ENCODE measurements at places on chromosomes 3 and 15.

DNA sequence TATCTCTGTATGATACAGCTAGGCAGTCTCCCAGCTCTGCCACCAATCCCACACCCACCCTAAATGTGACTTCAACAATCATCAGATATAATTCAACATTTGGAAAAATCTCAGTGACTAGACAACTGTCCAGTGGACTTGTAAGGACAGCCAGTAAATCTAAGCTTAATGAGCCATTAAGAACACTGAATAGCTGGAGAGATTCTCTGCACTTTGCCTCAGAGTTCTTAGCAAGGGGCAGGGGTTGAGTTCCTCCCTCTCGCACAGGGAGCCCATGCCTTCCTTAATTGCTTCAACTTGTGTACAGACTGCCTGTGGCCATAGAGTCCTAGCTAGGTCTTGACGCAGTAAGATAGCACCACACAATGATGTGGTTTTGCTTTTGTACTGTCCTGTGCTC is 15.6 kb downstream of the MEX3B start:
- DNase-seq, result no peak

DNA sequence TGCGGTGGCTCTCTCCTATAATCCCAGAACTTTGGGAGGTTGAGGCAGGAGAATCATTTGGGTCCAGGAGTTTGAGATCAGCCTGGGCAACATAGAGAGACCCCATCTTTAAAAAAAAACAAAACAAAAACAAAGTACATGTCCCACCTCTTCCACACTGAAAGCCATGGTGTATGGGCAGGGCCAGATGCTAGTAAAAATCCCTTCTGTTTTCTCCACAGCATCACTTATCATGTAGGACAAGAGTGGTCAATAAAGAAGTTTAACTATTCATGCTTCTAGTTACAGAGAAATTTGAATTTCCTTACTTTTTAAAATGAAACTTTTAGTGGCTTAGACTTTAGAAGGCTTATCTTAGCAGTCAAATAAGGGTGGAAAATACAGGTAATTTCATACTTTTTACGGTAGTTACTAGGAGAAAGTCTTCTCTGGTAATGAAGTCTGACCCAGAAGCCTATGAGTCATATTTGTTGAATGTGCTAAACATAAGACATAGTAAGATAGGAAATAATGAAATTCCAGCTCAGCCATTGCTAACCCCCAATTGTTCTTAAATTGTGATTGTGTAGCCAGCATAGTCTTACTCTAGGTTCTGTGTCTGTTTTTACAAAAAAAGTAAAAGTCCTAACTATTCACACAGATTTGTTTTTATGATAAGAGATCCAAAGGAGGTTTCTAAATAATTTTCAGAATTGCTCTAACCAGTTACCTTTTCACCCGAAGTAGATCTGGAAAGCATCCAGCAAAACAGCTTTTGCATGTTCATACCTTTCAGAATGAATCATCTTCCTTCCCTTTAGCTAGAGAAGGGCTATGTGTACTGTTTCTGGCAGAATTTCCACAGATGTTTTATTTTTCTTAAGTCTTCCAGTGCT is 16.4 kb upstream of the ZNF609 start:
- no peak for DNase-seq

GRCh38 chr15:36571301-36571700 is 8.1 kb upstream of the CDIN1 start:
- DNase-seq, result no peak

DNA sequence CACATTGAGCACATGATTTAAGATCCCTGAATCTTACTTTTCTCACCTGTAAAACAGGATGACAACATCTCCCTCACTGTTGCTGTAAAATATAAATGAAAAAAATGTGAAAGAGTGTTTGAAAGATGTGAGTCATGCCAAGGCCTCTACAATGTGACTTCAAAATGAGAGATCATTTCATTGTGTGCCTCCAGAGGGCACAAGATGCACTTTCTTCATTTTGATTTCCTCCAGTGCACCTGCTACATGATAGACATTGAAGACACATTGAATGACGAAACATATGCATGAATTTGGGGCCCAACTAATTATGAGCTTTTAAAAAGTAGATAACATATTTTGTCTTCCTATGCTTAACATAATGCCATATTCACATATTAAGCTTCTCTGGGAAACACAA is 170.3 kb downstream of the MOBP start:
- DNase-seq, result no peak

GRCh38 chr3:115830764-115831395 is 207.6 kb downstream of the GAP43 start:
- DNase-seq, result no peak

DNA sequence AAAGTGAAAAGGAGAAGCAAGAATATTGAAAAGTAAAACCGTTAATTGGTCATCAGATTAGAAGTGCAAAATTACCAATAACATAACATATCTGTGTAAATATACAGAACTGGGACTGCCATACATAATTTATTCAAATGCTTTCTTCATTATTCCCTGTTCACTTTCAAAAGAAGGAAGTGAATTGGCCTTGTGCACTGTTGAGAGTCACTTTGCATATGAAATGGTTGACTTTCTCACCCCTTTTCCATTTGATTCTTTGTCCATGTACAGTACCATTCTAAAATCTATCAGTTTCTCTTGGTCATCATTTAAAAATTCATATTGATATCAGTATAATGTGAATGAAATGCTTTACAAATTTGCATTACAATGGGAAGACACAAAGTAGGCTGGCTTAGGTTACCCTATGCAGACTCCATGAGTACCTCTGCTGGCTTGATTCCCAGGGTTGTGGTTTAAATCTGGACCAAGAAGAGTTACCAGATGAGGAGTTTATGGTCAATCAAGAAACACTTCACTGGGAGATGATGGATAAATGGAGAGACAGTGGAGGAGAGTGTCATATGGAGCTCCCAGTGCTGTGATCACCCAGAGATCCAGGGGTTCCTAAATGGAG is 210.9 kb upstream of the TOPAZ1 start:
- no peak for DNase-seq

- DNase-seq, result no peak
Measured at GRCh38 chr3:3998140-3998922, 199.1 kb downstream of the LRRN1 start.

- DNase-seq, result no peak
Measured at GRCh38 chr15:76401285-76401684, 64.7 kb downstream of the ISL2 start.

- no peak for DNase-seq
Measured at GRCh38 chr3:187114511-187114910, 24.8 kb downstream of the RPL39L start.

DNA sequence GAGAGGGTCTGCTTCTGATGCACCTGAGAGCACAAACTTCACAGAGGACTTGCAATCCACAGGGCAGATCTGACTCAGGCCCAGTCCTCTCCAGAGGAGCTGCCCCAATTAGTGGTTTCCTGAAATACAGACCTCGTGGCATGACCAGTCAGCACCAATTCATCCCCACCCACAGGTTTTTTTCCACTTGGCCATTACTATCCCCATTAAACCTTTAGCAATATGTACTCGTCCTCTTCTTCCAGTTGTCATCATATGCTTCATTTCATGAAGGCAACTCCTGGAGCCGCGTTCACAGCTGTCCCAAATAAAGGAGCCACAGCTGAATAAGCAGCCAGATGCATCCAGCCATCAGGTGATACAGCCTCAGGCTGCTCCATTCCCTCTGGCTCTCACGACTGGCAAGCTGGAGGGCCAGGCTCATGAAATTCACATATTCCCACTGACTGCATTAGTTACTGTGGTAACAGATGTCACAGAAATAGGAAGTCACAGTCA is 163.1 kb downstream of the FMN1 start:
- no peak for DNase-seq

- no peak for DNase-seq
Measured at GRCh38 chr15:81492969-81493645, 119.1 kb upstream of the TMC3 start.

- no peak for DNase-seq
Measured at GRCh38 chr15:40990080-40990479, 36.8 kb downstream of the CHAC1 start.

DNA sequence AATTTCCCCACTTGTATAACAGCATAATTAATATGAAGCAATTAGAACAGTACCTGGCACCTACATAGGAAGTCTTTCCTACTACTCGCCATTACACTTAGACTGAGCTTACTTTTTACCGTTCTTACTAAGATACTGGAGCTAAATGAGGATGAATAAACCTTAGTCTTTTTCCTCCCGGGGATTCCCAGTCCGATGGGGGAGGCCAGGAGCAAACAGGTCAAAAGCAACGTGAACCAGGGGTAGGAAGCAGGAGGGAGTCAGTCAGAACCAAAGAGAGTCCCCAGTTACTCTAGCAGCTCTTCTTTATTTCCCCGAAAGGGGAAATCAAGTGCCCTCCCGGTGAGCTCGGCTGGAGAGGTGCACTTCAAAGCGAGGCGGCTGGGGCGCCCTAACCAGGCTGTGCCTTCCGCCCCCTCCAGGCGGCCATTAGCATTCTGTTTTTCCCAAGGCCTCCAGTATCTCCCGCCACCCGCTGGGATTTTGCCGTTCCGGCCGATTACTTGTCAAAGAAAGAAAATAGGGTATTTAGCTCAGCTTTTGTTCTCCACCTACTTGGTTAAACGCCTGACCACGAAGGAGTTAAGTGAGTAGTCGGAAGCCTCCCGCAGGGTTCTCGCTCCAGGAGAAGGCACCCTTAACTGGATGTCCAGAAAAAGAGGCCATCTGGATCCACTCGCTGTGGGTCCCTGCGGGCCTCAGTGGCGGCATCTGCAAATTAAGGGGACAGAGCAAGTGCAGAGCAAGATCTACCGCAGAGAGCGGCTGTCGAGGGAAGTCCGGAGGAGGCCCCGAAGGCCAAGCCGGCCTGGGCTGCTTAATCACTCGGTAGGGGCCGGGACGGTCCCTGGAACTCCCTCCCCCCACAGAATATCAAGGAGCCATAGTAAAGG is 6.3 kb upstream of the EOMES start:
- DNase-seq, result no peak

DNA sequence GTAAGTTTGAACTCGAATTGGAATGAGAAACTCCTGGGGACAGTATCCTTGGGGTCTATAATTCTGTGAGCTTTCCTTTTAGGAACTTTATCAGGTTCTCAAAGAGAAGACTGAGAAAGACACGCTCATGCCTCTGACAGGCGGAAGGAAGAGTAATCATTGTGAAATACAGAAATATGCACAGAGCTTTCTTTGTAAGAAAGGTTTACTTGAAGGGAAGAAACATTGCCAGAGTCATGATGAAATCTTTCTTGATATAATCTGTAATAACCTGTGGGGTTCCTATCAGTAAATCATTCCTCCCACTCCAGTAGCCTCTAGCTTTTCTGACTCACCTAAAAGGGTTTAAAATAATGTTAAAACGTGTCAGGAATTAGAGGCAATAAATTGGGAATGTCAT is 83.6 kb upstream of the CCDC39 start:
- no peak for DNase-seq

DNA sequence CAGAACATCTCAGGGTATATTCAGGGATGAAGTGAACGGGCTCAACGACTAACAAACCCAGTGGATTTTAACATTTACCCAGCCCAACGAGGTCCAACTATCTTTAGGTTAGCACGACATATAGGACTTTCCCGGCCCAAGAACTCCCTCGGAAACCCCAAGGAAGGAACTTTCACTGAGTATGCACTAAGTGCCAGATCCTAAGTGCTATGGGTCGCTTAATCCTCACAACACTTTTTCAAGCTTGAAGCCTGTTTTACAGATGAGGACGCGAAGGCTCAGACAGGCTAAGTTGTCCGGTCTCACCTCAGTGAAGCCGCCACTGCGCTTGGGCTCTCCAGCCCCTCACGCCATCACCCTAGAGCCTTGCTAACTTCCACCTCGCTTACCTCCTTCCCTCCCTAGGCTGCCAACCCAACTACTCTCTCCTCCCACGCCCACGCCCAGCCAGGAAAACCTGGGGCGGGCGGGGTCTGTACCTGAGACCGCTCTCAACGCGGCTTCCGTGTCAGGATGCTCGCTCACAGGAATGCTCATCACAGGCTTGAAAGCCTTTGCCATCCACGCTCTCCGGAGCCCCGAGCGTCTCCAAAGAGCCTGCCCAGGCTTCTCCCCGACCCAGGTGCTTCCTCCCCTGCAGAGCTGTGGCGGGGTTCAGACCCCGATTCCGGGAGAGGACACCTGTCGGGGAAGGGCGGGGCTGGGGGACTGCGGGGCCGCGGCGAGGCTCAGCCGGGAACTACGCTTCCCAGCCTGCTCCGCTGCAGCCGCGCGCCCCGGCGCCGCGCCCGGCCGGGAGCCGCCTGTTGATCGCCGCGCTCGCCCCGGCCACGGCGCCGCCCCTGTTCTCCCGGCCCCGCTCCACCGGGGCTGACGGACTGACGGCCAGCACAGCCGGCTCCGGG is at the start of gene TMOD2:
TMOD2 (plus strand) TSS at position 806 of the 905 bp plus-strand sequence. CDS start 14,845 bp downstream, outside the sequence.
- DNase-seq, result peak; percentile 61

DNA sequence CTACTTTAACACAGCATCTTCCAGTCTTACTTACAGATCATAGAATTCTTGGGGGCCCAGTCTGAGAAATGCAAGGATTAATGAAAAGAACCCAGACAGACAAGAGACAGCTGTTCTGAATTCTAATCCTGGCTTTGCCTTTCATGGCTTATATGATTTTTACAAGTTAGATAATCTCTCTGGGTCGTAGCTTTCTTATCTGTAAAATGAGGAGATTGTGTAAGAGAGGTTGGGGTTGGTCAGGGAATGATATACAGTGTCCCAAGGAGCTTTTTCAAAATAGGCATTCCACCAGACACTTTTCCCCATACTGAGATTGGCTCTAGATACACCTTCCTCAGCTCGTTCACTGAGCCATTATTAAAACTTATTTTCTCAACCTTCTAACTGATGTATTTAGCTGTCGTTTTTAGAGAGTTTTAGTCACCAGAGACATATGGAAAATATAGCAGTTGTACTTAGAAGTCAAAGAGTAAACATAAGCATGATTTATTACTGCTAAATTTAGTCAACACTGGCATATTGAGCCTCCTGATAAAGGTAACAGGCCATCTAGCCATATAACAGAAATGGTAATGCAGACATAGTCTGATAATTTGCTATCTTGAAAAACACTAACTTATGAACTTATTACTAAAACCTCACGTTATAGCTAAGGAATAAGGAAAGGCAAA is 163.0 kb upstream of the MLF1 start:
- DNase-seq, result no peak

GRCh38 chr15:89714775-89715174 is 24.2 kb downstream of the WDR93 start:
- no peak for DNase-seq

DNA sequence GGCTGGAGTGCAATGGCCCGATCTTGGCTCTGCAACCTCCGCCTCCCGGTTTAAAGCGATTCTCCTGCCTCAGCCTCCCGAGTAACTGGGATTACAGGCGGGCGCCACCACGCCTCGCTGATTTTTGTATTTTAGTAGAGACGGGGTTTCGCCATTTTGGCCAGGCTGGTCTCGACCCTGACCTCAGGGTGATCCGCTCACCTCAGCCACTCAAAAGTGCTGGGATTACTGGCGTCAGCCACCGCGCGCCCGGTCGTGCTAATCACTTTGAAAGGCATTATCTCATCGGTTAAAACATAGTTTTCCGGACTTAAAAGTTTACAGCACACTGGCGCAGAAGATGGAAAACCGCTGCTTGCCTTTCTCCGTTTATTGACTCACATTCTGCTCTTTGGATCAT is 27.6 kb upstream of the MTHFS start:
- no peak for DNase-seq

Data from hippocampal formation (tissue), 2 donors.